ENCODE measurements at places on chromosomes 4 and X.

DNA sequence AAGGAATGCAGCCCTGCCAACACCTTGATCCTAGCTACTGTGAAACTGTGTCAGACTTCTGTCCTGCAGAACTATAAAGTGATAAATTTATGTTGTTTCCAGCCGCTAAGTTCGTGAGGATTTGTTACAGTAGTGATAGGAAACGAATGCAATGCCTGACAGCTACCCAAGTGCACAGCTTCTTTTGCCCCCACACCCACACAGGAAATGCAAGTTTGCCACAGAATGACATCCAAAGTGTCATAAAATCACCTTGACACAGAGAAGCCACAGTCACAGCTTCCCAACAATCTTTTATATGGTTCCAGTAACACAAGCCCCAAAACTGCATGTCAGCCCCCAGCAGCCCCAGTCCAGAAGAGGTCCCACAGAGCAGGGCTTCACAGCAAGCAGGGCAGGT lies 216.9 kb upstream of the S100G start:
- peak; percentile 37 for DNase-seq

- no peak for DNase-seq
These were observed 73.2 kb upstream of the MXD4 start for GRCh38 chr4:2334826-2335728.

DNA sequence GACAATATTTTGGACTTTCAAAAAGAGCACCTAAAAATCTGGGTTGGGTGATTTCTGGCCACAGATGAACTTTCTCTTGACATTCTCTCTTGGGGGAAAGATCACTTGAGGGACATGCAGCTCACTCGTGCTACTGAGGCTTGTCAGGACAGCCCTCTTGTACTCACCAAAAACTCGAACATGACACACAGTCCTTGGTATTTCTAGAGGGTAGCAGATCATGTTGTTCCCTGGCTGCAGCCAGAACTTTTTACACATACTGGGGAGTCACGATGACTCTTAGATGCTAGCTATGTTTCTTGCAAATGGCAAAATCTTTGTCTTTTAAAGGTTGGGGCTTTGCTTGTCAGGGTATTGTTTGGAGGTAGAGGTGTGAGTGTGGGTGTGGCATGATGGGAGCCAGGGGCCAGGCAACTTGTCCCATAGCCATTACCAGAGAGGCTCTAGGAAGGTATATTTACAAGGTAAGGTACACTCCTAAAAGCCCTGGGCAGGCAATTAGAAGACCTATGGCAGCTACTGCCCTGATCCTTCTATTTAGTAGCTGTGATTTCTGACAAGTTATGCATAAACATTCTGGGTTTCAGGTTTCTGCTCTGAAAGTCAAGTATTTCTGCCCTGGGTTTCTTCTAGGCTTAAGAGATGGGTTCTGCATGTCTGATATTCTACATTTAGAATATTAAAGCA lies 241.7 kb upstream of the TLL1 start:
- DNase-seq: no peak

- no peak for DNase-seq
These were observed at the start of gene GPR50 for GRCh38 chrX:151176231-151176750. Gene GPR50, plus strand, starts transcription at chrX:151176584. Its CDS starts 138 bp downstream, at chrX:151176722.

DNA sequence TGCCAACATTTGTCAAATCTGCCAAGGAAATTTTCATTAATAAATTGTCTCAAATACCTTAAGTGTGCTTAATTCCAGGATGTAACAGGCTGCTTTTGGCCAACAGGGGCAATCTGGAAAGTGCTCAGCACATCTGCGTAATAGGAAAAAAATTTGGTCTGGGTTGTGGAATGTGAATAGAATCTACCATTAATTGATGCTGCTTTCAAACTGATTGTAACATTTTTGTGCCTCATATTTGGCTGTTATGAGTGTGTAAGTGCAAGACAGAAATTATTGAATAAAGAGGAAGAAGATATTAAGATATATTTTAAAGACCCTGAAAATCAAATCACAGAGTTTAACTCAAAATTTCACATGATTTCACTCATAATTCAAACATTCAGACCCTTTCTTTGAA lies 41.1 kb downstream of the REELD1 start:
- no peak for DNase-seq

DNA sequence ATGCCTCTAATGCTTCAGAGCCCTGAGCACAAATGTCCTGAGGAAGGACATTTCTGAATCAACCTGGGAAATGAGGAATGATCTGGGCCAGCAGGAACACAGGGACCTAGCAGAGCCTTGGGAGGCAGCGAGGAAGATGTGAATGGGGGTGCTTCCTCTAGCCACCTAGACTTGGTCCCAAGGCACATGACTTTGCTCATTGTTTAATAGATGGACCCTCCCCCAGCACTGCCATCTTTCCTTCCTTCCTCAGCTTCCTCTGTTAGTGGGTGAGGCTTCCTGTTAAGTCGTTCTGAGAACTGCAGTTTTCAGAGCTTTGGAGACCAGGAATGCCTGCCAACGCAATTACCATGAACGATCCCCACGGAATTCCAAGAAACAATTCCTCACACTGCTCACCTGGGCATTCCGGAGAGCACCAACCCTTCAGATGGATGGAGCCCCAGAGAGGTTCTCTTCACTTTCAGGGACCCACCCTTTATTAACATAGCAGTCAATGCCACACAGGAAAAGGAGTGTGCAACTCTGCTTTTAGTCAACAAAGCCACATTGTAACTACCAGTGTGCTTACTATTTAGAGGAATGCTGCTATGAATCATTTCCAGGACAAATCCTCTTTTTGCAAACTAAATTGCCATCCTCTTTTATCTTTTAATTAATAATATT lies 48.5 kb upstream of the STIM2 start:
- DNase-seq: no peak

- DNase-seq: no peak
These were observed 29.9 kb downstream of the C4orf51 start for GRCh38 chr4:145709843-145710242.

DNA sequence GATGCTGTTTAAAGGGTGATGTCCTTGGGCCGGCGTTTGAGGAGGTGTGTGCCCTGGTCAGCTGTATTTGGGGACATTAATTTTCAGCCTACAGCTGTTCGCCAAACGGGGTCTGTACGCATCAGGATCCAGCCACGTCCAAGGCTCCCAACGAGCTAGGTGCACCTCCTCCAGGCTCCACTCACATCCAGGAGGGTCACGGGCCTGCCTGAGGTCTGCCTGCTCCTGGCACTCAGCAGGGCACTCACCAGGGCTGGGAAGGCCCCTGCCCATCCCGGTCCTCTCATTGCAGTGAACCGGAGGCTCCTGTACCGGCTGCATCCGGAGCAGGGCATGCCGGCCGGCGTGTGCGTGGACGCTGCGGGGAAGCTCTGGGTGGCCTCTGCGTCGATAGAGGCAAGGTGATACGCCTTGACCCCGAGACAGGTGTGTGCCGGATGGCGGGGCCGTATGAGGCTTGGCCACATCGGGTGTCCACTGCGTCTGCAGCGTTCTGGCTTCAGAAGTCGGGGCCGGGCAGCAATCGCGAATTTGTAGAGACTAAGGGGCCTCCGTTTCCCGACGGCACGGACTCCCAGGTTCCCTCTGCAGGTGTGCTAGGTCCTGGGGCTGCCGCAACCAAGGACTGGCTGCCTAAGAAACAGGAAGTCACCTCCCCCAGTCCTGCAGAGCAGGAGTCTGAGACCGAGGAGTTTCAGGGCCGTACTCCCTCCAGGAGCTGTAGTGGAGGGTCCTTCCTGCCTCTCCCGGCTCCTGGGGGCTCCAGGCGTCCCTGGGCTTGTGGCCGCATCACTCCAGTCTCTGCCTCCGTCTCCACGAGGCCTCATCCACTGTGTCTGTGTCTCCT lies 27.5 kb upstream of the PLCXD1 start:
- DNase-seq: no peak

DNA sequence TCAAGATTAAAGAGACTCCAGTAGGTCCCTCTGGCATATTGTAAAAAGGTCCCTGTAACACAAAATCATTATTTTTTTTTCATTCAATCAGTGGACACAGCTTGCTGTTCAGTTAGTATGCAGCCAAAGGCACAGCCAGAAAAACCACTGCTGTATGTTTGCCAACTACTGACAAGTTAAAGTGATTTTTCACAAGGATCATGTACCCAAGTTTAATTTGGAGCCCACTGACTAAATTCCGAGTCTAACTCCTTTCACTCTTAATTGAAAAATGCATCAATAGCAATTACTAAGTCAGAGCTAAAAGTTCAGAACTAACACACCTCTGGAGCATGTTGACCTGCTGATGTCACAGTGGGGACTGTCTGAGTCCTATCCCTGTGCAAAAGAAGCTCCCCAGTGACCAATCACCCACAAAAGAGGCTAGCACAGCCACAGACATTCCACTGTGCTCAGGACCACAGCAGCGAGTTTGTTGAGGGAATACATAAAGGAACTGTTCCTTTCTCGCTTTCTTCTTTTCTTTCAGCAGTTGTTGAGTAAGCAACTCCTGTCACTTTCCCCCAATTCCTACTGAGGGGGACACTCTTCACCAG lies 60.4 kb downstream of the STX18 start:
- no peak for DNase-seq

DNA sequence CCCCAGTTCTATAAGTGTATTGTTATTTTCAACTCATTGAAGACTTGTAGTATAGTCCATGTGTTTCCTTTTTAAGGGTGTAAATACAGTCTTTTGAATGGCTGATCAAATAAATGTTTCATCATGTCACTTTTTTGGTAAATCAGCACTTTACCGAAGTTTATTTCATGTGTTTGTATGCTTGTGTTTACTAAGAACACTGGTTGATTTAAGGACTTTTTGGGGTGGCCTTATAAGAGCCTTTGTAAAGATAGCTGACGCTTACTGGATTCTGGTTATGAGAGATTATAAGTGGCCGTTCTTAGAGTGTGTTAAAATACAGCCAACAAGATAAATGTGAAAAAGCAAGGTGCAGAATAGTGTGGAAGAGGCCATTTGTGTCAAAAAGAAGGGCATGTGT lies 2.6 kb downstream of the UBE2K start:
- DNase-seq: no peak

DNA sequence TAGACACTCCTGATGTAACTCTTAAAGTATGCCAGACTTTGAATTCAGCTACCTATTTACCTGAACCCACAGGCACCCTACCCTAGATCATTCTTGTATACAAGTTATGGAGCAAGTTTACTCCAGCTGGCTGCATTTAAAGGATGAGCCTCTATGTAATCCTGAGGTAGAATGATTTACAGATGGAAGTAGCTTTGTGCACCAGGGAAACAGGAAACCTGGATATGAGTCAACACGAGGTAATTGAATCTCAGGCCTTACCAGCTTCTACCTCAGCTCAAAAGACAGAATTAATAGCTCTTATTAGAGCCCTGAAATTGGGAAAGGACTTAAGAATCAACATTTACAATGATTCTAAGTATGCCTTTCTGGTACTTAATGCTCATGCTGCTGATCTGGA lies 119.8 kb downstream of the AGTR2 start:
- DNase-seq: no peak
